Pancreas (tissue), 10 donors: ENCODE measurements at places on chromosomes 4 and X. TPM values are rescaled to one million over a fixed set of nuclear protein-coding genes. Genes with fewer than 3 reads are reported as not detected.

DNA sequence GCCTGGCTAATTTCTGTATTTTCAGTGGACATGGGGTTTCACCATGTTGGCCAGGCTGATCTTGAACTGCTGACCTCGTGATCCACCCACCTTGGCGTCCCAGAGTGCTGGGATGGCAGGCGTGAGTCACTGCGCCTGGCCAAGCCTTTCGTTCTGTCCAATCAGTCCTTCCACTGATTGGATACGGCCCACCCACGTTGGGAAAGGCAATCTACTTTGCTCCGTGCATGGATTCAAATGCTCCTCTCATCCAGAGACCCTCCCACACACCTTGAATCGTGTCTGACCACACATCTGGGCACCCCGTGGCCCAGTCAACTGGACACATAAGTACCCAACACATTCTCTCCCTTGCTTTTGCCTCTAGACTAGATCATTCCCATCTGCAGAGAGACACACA, 74.9 kb downstream of the CRLF2 start:
- peak; percentile 13 for DNase-seq

DNA sequence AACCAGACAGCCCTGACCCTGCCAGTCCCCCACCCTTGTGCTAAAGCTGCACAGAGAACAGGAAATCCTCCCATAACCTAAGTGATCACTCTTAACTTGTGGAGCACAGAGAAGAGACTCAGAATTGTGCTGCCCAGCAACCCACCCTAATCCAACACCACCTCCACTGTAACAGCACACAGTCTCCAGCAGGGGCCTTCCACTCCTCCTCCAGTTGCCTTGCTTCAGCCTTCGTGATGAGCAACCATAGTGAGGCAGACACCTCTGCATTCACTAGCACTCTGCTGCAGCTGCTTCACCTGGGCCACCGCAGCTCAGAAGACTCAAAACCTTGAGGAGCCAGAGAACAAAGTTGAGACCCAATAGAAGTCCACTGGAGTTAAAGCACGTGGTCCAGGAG, 7.9 kb upstream of the UGT2B4 start:
- no peak for DNase-seq

Gene MSX1
- 0.82 TPM for total RNA-seq

Gene NUDT11
- 2.0 TPM for total RNA-seq

DNA sequence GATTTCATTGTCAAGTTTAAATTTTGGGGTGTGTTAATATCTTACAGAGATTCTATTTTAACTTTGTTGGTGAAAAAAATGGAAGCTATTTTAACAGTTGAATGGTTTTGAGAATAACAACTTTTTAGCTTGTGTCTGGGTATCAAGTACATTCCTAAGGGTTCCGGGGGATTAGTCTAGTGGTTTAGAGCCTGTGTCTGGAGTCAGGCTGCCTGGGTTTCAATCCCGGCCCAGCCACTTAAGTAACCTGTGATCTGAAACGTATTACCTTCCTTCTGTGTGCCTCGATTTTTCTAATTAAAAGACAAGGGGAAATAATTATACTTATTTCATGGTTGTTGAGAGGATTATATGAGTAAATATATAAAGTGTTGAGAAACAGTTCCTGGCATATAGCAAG, 288.6 kb upstream of the NR3C2 start:
- DNase-seq, result no peak

GRCh38 chr4:163613383-163613782, 118.9 kb downstream of the TMA16 start:
- DNase-seq, result no peak

Gene RADX
- 2.2 TPM for total RNA-seq
